Lung (tissue), 17 donors: ENCODE measurements at places on chromosomes 1 and 21. TPM values are rescaled to one million over a fixed set of nuclear protein-coding genes. Genes with fewer than 3 reads are reported as not detected.
A peak's percentile ranks its signal among the peaks of the same experiment; 100 is the strongest.

GRCh38 chr1:193729429-193729828 lies 543.0 kb upstream of the B3GALT2 start:
- DNase-seq, result peak; percentile 47

DNA sequence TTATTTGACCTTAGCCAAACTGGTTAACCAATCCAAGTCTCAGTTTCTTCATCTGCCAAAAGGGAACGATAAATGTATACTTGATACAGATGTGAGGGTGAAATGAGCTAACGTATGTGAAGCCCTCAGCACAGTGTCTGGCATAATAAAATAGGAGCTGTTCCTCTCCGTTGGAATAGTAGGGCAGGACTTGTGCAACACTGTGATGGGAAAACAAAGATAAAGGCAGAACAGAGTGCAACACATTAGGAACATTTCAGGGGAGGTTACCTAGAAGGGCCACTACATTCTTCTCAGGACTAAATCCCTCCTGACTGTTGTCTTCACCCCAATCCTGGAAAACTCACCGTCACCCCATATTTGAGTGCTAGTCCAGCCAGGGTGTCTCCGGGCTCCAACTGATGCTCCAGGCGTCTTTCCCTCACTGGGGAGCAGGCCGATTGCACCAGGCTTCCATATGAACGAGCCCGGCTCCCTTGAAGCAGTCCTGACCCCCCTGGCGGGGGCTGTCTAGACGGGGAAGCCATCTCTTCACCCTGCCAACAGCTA lies 896 bp downstream of the LYSMD1 start:
- no peak for DNase-seq

DNA sequence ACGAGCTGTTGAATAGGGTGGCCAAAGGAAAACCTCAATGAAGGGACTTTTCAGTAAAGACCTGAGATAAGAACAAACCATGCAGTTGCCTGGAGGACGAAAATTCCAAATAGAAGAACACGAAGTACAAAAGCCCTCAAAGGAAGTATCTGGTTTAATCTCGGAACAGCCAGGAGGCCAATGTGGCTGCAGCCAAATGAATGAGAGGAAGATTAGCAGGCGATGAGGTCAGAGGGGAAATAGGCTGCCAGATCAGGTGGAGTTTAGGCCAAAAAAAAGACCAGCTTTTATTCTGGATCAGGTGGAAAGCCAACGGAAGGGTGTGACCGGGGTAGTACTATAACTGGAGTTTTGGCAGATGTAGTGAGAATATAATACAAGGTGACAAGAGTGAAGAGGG lies 43.7 kb downstream of the SRSF11 start:
- no peak for DNase-seq

- DNase-seq, result no peak
Measured at GRCh38 chr1:192974701-192975100, 84.5 kb downstream of the UCHL5 start.

DNA sequence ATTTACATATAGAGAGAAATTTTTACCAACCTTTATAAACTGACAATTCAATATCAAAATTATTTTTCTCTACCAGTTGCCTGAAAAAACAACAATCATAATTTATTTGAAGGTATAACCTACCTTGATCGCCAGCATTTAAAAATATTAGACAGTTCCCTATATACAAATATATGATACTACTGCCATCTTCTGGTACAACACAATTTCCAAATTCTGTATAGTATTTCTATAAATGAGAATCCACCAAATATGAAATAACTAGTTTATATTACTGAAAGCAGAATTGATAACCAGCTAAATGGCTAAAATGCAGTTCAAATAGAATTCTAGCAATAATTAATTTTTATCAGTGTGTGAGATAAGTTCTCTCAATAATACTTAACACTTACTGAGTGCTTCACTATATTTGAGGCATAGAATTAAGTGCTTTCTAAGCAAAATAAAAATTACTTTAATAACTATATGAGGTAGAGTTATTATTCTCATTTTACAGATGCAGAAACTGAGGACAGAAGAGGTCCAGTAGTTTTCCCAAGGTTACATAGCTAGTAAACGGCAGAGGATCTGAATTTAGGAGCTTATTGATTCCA lies 75.6 kb downstream of the PIGK start:
- peak; percentile 25 for DNase-seq

DNA sequence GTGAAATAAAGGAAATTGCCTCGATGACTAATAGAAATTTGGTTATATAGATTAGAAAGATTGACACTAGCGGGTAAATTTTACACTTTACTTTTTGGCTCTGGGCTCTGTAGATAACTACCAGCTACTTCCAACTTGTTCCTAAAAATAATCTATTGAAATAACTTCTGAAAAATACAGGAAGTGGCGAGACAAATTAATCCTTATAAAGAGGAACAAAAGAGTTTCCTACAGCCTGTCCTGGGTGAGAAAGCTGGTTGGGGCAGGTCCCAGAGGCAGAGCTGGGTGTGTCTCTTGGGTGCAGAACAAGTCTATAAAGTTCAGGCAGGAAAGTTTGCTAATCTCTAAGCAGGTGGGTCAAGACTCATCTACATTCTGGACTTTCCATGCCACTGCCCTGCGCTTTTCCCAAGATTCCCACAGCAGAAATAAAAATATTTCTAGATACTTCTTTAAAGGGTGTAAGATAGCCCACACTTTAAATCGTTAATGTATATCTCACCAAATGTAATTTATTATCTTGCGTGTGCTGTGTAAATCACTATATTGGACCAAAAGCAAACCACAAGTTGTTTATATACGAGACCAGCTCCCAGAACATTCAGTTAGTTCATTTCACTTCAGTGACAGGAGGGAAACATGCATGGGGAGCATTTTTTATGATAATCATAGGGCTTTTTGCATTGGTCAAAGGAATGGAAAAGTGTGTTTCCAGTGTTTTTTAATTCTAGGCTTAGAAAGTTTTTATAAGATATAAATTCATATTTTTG lies 70.1 kb upstream of the NRIP1 start:
- no peak for DNase-seq

- peak; percentile 13 for DNase-seq
Measured at GRCh38 chr1:69673321-69673720, 105.6 kb downstream of the LRRC7 start.

DNA sequence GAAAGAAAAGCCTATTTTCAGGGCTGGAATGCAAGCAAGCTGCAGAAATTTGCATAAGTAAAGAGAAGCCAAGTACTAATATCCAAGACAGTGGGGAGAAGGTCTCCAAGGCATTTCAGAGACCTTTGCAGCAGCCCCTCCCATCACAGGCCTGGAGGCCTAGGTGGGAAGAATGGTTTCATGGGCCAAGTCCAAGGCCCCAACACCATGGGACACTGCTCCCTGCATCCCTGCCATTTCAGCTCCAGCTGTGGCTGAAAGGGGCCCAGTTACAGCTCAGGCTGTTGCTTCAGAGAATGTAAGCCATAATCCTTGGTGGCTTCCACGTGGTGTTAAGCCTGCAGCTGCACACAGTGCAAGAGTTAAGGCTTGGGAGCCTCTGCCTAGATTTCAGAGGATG lies 16.9 kb upstream of the COL6A1 start:
- no peak for DNase-seq

- no peak for DNase-seq
Measured at GRCh38 chr1:207849016-207849415, 61.9 kb downstream of the CD34 start.

The TIE1 gene
- 52.3 TPM for total RNA-seq

The GUCA2A gene
- total RNA-seq, result not detected

The CRYBG2 gene
- 0.37 TPM for total RNA-seq

The KMO gene
- total RNA-seq, result 6.1 TPM

The C1QB gene
- total RNA-seq, result 702 TPM

The GBP1 gene
- total RNA-seq, result 30.7 TPM
